Activated T-helper 1 cell treated with Interleukin-2 at 50 U/mL for 16 hours (primary cell): ENCODE measurements at places on chromosomes 4 and X.

DNA sequence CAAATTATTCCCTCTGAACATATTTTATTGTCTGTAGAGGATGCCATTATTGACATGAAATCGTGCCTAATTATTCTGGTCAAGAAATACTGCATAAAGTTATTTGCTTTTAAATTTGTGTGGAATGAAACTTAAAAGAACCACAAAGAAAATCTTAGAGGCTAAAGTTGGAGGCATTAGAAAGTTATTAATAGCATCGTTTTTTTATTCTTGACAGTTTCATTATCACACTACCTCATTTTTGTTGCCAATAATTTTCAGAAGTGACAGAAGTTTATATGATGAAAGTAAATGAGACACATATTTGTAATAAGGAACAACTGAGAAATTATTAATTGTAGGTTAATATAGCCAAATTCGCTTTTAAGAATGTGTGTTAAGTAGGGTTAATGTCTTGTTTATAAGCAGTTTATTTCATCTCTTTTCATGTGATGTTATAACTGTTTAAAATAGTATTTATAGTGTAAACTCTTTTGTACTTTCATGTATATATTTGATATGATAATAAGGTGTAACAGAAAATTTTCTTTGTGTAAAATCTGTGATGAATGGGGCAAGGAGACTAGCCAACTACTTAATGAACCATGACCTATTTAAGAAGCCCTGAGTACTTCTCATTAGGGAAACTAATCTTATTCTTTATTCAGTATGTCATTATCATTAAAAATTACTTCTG lies 54.5 kb upstream of the GRIA2 start:
- DNase-seq, result no peak

DNA sequence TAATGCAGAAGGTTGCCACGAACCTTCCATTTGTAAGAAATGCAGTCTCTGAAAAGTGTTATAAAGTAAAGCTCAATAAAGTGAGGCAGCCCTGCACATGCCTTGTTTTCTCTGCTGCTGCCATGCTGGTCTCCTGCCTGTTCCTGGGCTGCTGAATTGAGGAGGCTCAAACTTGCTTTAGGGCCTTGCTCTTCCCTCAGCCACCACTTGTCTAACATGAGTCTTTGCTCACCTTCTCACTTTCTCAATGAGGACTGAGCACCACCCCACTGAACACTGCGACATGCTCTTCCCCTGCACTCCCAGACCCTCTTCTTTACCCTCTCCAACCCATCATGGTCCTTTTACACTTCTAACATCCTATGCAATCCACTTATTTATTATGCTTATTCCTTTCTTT lies 25.2 kb upstream of the MFAP3L start:
- DNase-seq, result no peak

GRCh38 chrX:39226251-39226650 lies 425.0 kb downstream of the MID1IP1 start:
- no peak for DNase-seq

- DNase-seq, result no peak
Observed at GRCh38 chr4:170391066-170391740, 301.4 kb upstream of the AADAT start.

GRCh38 chr4:7206385-7206784 lies 14.0 kb downstream of the SORCS2 start:
- DNase-seq, result no peak

- no peak for DNase-seq
Observed at GRCh38 chr4:1395941-1396805, 10.1 kb downstream of the NKX1-1 start.

- no peak for DNase-seq
Observed at GRCh38 chr4:94570558-94570957, 118.8 kb downstream of the PDLIM5 start.

DNA sequence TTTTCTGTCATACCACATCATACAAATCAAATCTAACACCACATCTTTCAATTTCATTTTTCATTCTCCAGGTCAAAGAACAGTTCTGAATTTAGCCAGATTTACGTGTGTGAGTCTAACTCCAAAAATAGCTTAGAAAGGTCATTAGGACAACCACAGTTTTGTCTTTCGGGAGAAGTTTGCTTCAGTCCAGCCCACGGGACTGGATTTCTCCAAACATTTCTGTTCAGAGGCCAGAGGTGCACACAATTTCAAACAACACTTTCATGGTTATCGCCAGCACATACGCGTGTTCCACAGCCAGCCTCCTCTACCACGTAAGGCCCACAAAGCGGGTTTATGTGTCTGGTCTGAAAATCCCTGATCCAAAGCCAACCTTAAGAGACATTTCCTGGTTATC lies 65.9 kb downstream of the VEGFC start:
- no peak for DNase-seq

DNA sequence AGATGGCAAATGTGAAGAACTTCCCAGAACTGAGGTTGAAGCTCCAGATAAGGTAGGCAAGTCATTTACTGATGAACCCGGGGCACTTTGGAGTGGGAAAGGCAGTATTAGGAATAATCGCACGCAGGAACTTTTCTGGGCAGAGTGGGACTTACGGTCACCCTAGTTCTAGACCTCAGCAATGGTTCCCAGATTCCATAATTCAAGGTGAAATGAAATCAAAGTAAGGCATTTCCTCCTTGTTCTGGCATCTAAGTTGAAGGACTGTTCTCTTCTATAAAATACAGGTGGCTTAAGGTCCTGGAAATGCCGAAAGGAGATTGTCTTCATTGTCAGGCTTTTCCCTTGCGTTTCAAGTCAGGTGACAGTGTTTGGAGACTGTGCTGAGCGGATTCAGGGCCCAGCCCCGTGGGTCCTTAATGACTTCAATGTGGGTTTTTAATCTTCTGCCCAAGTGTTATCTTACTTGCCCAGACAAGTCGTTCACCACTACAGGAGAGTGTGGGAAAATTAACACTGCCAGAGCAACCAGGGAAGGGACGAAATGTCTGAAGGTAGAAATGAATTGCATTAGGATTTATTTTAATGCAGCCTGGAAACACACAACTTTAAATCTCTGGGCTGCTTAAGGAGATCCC lies 52.1 kb upstream of the STOX2 start:
- DNase-seq, result no peak

- DNase-seq, result no peak
Observed at GRCh38 chrX:630007-630611, 482 bp upstream of the SHOX start.

GRCh38 chrX:139851730-139852129 lies 81.1 kb downstream of the ATP11C start:
- DNase-seq, result no peak

GRCh38 chrX:12400218-12400617 lies 261.9 kb downstream of the FRMPD4 start:
- no peak for DNase-seq

- DNase-seq, result no peak
Observed at GRCh38 chrX:153687121-153688039, at the start of gene SLC6A8. TSS of gene SLC6A8 (plus strand) at chrX:153687926. CDS start at chrX:153688575, 649 bp downstream.

GRCh38 chrX:1336331-1336943 lies at the start of gene IL3RA:
TSS of gene IL3RA (plus strand) at chrX:1336785. CDS start at chrX:1341766, 4,981 bp downstream.
- DNase-seq, result no peak

GRCh38 chrX:10190367-10190766 lies 33.6 kb downstream of the CLCN4 start:
- DNase-seq, result no peak

DNA sequence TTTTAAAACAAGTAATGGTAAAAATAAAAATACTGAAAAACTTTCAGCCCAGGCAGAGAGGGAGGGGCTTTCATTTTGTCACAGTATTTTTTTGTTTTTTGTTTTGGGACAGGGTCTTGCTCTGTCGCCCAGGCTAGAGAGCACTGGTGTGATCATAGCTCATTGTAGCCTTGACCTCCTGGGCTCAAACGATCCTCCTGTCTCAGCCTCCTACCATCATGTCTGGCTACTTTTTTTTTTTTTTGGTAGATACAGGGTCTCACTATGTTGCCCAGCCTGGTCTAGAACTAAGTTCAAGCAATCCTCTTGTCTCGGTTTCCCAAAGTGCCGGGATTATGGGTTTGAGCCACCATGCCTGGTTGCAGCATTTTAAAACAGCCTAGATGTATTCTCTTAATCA lies 40.8 kb upstream of the FAT1 start:
- no peak for DNase-seq

DNA sequence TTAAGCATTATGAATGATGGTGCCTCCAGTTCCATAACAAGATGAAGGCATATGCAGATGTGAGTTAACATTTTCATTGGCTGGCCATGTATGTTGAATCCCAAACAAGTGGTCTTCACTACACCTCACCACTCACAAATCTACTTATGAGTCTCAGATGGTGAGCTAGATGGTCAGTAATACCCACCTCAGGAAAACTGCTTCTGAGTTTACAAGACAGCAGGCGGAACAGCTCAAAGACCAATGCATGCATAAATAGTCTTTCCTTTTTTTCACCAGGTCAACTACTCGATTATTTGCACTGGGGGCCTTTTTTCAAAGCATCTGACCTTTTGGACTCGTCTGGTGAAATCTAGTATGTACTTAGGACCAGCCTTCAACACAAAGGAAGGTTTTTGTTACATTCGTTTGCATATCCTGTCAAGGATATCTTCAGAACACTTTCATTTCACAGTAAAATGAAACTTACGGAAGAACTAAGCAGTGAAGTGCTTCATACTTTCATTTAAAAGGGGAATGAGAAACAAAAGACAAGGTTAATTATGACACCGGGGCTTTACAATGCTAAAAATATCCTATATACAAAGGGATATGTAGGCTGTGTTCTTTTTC lies 23.1 kb upstream of the TLR7 start:
- no peak for DNase-seq

DNA sequence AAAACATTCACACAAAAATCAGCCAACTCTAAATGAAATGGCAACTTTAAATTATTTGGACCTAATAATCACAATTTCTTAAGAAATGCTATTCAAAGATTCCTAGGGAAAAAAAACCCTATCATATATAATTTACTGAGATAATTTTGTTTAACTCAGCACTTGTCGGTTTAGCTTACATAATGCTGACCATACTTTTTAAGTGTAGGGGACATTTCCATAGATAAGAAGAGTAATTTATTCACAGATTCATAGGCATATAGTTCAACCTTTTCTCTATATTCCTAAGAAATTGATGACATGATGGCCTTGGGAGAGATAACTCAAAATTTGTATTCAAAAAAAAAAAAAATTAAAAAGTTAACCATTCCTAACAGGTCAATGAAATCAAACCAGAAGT lies 260.8 kb upstream of the PGRMC2 start:
- no peak for DNase-seq

DNA sequence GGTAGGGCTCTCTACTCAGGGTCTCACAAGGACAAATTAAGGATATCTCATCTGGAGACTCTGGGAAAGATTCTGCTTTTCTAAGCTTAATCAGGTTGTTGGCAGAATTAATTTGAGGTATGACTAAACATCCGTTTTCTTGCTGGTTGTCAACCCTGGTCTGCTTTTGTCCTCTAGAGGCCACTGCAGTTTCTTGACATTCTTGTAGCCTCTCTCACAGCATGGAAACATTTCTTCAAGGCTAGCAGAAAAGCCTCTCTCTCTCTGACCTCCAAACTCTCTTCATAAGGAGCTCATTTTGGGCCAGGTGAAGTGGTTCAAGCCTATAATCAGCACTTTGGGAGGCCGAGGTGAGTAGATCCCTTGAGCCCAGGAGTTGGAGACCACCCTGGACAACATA lies 749.5 kb upstream of the PCDH7 start:
- no peak for DNase-seq

- DNase-seq, result no peak
Observed at GRCh38 chrX:67780694-67781109, 236.9 kb downstream of the AR start.

DNA sequence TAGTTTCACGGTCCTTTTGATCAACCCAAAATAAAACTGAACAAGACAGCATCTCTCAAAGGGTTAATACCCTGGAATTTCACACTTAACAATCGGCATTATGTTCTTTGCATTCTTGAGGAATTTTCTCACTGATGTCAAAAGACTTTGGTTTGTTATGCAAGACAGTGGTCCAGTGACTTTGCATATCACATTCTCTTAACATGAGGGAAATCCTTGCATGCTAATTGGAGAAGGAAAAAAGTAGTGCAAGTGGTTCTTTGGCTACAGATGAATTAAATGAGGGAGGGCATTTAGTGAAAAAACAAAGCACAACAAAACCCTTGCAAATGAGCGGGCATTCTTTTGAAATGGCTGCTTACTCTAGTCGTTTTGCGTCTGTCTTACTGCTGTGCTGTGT lies 105.1 kb upstream of the LIMCH1 start:
- no peak for DNase-seq

DNA sequence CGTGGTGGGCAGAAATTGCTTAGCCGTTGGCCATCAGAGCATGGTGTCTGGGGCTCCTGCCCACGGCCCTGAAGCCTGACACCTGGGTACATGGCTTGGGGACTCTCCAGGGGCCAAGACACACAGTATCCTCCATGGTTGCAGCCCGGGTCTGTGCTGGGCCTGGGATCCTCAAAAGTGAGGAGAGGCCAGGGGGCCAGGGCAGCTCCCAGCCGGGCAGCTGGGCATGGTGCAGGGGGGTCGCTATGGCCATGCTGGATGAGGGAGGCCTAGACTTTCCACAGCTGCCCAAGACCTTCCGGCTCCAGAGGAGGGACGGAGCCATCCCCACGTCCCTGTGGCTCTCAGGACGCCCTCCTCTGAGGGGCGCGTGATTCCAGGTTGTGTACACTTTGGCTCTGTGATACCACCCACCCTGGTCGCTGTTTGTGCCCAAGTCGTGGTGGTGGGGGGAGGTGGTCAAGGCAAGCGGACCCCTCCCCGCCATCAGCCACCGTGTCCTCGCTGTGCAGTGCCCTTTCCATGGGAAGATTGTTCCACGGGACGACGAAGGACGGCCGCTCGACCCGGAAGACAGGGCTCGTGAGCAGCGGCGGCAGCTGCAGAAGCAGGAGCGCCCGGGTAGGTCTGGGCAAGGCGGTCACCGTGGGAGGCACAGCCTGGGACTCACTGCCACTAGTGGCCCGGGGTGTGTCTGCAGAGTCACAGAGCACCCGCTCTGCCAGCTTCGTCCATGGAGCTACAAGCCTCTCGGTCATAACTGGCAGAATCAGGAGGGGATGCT lies 25.7 kb downstream of the NKX1-1 start:
- DNase-seq, result no peak

DNA sequence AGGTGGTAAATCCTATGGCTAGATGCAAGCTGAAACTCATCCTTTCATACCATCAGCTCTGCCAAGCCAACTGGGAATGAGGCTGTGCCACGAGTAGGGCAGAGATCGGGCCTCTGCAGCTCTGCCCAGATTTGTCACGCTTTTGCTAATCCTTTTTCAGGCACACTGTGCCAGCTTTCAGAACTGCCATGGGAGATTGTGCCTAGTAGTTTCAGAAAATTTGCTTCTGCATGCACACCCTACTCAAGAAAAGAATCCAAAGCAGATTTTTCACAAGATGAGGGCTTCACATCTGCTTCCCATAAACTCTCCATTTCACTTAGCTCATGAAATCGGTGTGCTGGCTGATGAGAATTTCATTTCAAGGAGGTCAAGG lies 3.3 kb upstream of the ADH7 start:
- no peak for DNase-seq
